Uterine smooth muscle cell (primary cell): ENCODE measurements at places on chromosomes 1 and 21. TPM values are rescaled to one million over a fixed set of nuclear protein-coding genes. Genes with fewer than 3 reads are reported as not detected.

Gene CELA3B
- total RNA-seq, result not detected in 2 replicates

Gene LRRN2
- under 0.01 TPM in 1 of 2 replicates, not detected in the other for total RNA-seq

Gene GREM2
- 1.00 and 1.9 TPM in 2 replicates for total RNA-seq

Gene MYOG
- total RNA-seq, result not detected in 2 replicates

Gene OR10Z1
- under 0.01 and 0.22 TPM in 2 replicates for total RNA-seq

Gene LYSMD1
- total RNA-seq, result 5.6 and 6.7 TPM in 2 replicates

Gene FCGR3A
- total RNA-seq, result not detected in 2 replicates

Gene OR2T35
- not detected in 2 replicates for total RNA-seq

Gene PTPRU
- total RNA-seq, result 19.1 and 22.5 TPM in 2 replicates

Gene PRR9
- 0.12 and 1.2 TPM in 2 replicates for total RNA-seq

Gene AMY2A
- total RNA-seq, result not detected in 2 replicates

Gene ACKR1
- not detected in 2 replicates for total RNA-seq

Gene ELAPOR1
- 0.44 and 0.50 TPM in 2 replicates for total RNA-seq

Gene OR2L5
- total RNA-seq, result under 0.01 and 0.12 TPM in 2 replicates

Gene RHBG
- total RNA-seq, result not detected in 2 replicates

Gene MIXL1
- total RNA-seq, result 0.12 TPM in 1 of 2 replicates, not detected in the other

Gene NR1I3
- not detected in 2 replicates for total RNA-seq

Gene TNFSF4
- total RNA-seq, result 0.66 and 1.9 TPM in 2 replicates

Gene BTBD19
- 5.4 and 12.0 TPM in 2 replicates for total RNA-seq

Gene TLCD4
- 0.75 and 0.77 TPM in 2 replicates for total RNA-seq

Gene UBXN10
- total RNA-seq, result not detected in 2 replicates

Gene PLK3
- total RNA-seq, result 39.4 and 43.7 TPM in 2 replicates

Gene CDK11B
- 8.4 and 12.3 TPM in 2 replicates for total RNA-seq

Gene BTBD8
- 4.1 and 5.5 TPM in 2 replicates for total RNA-seq

Gene SELP
- not detected in 2 replicates for total RNA-seq

Gene C1orf115
- total RNA-seq, result 2.5 and 4.2 TPM in 2 replicates

Gene TDRD10
- not detected in 2 replicates for total RNA-seq

Gene EPHA8
- total RNA-seq, result not detected in 2 replicates

Gene CATSPER4
- not detected in 2 replicates for total RNA-seq

Gene CD5L
- total RNA-seq, result not detected in 2 replicates

Gene KRTAP21-2
- total RNA-seq, result not detected in 2 replicates

Gene OR2G6
- total RNA-seq, result not detected in 2 replicates

Gene DEPDC1
- total RNA-seq, result 25.7 and 75.8 TPM in 2 replicates

Gene RABGGTB
- total RNA-seq, result 114 and 163 TPM in 2 replicates

Gene AQP10
- under 0.01 TPM in 1 of 2 replicates, not detected in the other for total RNA-seq

Gene BCL10
- total RNA-seq, result 28.0 and 32.2 TPM in 2 replicates

Gene TTC39A
- total RNA-seq, result 1.4 and 2.2 TPM in 2 replicates

Gene RAB42
- 2.3 and 3.2 TPM in 2 replicates for total RNA-seq

Gene PTCH2
- total RNA-seq, result 0.12 and 0.22 TPM in 2 replicates

Gene BARHL2
- total RNA-seq, result not detected in 2 replicates
